Fibroblast of lung (primary cell): ENCODE measurements at places on chromosomes 12 and 14.
A peak's percentile ranks its signal among the peaks of the same experiment; 100 is the strongest.

- no peak for DNase-seq
Observed at GRCh38 chr12:113805673-113806072, 160.5 kb downstream of the RBM19 start.

- DNase-seq = no peak
Observed at GRCh38 chr12:88932457-88932856, 352.2 kb upstream of the KITLG start.

DNA sequence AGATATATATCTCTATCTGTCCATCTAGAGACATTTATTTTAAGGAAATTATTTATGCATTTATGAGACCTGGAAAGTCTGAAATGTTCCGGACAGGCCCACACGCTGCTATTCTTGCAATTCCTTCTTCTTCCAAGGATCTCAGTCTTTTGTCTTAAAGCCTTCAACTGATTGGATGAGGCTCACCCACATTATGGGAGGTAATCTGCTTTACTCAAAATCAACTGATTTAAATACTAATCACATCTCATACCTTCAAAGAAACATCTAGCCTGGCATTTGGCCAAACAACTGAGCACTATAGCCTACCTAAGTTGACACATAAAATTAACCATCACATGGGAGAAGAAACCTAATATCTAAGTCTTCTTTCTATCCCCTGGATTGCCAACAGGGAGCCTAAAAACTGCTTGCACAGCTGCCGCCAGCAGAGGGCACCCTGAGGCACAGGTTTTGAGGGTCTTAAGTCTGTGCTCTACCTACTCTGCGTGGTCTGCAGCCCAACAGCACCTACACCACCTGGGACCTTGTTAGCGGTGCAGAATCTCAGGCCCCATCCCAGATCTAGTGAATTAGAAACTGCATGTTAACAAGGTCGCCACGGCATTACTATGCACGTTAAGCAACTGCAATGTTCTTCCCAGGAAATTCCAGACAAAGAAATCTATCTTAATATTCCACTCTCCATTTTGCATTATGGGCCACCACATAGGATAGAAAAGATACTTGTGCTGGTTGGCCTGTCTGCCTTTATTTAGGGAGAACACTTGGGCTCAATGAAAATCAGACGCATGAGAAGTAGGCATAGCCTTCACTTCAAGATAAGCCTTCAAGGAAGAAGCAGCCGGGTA, 249.7 kb downstream of the FOXG1 start:
- DNase-seq = peak; percentile 40

- DNase-seq = no peak
Observed at GRCh38 chr12:97151481-97151880, 244.4 kb downstream of the NEDD1 start.
